ENCODE measurements at places on chromosomes 12 and 14.

GRCh38 chr14:90502760-90503159 lies 105.9 kb downstream of the CALM1 start:
- DNase-seq: no peak

- DNase-seq: no peak
Measured at GRCh38 chr12:120909633-120910298, 5.6 kb upstream of the SPPL3 start.

DNA sequence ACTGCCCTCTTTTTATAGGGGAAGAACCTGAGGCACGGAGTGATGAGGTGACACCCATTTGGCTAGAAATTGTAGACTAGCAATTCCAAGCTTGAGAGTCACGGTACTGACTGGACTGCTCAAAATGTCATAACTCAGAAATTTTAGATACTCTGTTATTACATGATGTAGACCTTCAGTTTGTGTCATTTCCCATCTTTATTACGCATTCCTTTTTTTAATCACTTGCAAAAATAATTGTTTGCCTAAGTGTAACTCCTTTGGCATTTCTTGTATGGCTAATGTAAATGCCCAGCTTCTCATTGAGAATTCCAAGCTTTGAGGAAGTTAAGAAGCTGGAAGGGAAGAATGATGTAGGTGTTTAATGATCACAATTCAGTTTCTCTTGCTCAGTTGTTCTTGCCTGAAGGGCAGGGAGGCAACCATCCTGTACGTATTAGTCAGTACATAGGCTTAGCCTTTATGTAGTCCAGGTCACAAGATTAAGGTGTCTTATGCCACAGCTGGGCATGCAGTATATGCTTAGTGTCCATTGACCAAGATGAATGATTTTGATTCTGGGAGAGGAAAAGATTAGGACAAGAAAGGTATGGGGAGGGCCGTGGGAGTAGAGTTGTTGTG lies 68.2 kb upstream of the EVL start:
- no peak for DNase-seq

DNA sequence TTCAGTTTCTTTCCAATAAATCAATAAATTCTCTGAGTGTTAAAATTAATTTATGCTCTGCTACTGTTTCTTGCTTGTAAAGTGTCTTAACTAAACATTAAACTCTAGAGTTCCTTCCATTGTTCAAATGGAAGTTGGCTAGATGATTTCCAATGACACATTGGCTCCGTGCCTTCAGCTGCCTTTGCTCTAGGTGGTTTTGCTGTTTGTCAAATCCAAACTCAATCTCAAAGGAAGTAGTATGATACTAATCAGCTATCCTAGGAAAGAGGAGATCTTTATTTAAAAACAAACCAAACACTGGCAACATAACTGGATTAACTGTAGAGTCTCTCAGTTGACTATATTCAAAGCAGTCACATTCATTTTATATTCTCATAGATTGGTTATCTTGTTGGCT lies 356.4 kb downstream of the FOXG1 start:
- DNase-seq: no peak

DNA sequence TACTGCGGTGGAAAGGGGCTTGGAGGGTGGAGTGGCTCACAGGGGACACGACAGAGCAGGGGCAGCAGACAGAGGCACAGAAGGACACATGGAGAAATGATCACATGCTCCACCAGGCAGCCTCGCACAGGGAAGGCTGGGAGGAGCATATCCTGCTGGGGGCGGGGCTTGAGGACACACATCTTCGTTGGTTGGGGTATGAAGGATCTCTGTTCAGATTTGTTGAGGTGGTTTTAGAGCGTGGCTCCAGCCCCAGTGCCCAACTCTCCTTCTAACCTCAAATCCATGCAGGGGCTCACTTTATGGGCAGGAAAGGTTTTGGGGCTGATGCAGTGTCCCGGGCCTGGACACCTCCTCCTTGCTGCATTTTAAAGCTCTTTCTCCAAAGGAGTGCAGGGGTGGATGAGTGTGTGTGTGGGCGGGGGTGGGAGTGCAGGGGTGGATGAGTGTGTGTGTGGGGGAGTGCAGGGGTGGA lies 733 bp upstream of the P3H3 start:
- peak; percentile 33 for DNase-seq

DNA sequence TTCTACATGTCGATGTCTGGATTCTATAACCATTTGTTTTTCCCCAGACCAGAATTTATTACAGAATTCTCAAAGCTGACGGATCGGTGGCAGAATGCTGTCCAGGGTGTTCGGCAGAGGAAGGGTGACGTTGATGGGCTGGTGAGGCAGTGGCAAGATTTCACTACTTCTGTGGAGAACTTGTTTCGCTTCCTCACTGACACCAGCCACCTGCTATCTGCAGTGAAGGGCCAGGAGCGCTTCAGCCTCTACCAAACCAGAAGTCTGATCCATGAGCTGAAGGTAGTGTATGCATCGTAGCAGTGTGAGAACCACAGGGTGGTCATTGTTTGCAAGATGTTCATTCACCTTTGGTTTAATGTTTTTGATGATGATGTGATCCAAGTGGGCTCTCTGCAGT lies 124.0 kb downstream of the ESR2 start:
- no peak for DNase-seq

DNA sequence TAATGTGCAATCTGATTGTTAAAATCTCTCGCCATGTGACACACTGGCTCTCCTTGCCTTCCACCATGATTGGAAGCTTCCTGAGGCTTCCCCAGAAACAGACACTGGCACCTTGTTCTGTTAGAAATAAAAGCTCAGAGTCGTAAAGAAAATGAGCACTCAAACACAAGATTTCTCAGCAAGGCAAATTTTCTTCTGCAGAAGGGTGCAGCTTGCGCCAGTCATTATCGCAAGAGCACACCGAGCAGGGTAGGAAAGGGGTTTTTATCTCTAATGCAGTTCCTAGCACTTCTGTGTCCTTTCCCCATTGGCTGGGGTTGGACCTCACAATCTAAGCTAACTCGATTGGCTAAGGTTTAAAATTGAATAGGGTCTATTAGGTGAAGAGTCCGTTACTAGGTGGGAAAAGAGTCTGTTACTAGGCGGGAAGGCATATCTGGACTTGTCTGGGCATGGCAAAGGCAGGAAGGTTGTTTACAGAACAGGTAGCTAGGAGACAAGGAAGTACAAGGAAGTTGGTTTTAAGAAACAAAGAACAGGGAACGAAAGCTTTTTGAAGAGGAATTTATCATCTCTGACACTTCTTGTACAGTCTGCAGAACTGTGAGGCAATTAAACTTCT lies 62.6 kb upstream of the BICD1 start:
- DNase-seq: no peak

GRCh38 chr12:117671734-117672133 lies 297.1 kb downstream of the KSR2 start:
- DNase-seq: no peak

DNA sequence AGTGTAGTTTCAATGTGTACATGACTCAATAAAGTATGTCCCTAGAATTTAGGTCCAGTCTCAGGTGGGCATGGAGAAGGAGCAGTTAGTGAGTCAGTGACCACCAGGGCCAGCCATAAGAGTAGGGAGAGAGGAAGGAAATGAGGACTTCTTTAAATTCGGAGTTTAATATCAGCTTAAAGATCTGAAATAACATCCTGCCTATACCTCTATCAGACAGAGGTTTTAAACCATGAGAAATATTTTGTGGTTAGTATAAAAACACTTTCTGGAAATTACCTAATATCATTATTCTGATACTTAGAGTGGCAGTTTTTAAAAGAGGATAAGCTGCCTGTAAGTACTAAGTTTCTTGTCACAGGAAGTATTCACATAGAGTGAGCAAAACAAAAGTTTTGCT lies 61.7 kb upstream of the ST8SIA1 start:
- DNase-seq: no peak

DNA sequence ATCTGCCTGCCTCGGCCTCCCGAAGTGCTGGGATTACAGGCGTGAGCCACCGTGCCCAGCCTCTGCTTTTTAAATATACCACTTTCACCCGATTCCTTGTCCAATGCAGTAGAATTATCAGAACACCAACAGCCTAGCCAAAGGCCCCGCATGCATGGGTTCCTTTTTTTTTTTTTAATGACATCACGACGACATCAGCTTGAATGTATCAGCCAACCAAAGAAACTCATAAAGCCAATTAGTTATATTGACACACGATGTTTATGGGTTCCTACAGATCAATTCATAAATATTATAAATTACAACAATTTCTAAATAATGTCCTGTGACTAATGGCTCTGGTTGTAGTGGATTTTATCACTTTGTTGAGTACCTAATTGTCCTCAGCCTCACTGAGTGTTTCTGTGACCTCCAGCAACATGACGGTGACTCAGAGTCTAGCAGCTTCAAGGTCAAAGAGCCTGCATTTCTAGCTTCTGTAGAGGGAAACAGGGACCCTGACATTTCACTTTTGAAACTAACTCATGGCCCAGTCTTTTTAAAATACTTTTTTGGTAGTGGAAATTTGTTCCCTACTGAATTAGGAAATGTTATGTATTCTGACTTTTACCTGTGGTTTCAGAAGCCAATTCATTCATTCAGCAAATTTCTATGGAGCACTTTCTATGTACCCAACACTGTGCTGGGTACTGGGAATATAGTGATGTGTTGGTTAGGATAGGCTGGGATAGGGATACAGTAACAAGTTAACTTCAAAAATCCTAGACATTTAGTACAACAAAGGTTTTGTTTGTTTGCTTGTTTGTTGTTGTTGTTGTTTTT lies 144.1 kb downstream of the SUDS3 start:
- no peak for DNase-seq

GRCh38 chr14:36520601-36521525 lies 831 bp upstream of the NKX2-1 start:
- no peak for DNase-seq
